ENCODE measurements at places on chromosomes 3 and 15.

- DNase-seq, result no peak
These were observed 30.7 kb downstream of the ATP13A5 start for GRCh38 chr3:193347521-193348501.

- no peak for DNase-seq
These were observed 206.1 kb upstream of the UBE2E2 start for GRCh38 chr3:22996920-22997571.

GRCh38 chr3:57545636-57546268 lies 1.6 kb upstream of the DNAH12 start:
- DNase-seq, result no peak

DNA sequence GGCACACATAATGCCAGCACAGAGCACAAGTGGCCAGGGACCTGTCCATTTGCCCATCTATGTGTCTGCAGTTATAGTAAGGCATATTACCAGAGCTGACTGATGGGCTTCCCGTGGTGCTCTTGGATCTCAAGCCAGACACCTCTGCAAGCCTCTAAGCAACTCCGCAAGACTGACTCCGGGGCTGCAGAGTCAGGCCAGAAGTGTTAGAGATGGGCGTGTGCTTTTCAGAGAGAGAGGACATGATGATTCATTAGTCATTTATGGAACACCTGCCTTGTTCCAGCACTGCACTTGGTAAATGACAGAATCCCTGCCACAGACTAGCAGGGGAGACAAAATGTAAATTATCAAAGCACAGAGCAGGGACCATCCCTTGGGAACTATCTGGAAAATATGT lies 559.0 kb downstream of the PDCD6IP start:
- no peak for DNase-seq

DNA sequence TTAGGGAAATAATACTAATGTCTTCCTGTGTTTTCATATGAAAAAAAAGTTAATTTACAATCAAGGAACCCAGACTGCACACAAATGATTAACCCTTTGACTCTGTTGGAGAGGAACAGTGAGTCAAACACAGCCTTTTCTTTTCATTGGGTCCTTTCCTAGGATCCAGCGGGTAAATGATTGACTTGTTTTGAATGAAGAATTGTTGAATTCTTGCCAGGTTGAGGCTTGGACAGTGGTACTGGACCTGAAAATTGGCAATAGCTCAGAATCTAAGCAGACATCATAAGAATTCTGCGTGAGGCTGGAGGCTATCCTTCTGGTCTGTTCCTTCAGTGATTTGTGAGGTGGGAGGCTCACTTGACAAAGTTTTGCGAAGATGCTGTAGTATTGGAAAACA lies 143.0 kb downstream of the RYR3 start:
- no peak for DNase-seq

DNA sequence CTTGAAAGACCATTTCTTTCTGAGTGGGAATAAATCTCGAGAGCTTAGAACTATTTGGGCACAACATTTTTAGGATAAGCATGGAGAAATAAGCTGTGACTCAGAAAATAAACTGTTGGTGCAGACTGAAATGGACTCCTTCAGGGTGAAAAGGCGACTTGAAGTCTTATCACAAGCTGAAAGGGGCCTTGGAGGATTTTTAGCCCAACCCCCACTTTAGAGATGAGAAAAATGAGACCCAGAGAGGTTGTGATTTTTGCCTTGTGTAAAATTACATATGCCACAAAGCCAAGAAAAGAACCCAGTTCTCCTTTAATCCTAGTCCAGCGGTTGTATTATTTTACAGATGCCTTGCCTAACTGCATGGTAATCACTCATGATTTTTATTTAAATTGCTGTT lies 1.5 kb downstream of the ATP1B3 start:
- no peak for DNase-seq

DNA sequence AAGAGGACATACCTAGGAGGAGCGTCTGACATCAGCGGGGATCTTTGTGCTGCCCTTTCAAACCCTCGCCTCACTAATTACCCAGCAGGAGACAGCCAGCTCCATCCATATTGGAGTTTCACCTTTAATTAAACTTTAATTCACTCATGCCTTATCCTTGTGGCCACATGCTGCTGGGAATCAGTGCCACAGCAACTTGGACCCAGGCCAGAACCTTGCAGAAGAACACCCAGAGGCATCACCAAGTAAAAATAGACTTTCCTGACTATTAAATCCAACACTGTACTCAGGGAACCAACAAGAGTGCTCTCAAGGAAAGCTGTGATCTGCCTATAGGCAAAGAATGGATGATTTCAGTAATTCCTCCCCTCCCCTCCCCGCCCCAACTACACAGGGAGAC lies 23.9 kb downstream of the EIF1B start:
- no peak for DNase-seq

DNA sequence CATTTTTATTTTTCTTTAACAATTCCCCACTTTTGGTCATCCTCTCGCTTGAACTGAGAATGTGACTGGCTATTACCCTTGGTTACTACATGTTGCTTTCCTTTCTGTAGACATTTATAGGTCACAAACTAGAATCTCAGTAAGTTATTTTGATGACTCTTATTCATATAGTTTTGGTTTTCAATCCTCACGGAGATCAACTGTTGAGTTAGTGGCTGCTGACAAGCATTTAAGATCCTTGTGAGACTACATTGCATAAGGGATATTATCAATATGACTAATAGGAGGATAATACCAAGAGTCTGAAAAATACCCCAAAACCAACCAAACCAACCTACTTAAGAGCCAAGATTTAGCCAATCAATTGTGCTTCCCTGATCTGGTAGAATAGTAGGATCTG lies 16.3 kb downstream of the CCR3 start:
- DNase-seq, result no peak

- no peak for DNase-seq
These were observed 557.2 kb upstream of the SUCLG2 start for GRCh38 chr3:68211637-68212036.

DNA sequence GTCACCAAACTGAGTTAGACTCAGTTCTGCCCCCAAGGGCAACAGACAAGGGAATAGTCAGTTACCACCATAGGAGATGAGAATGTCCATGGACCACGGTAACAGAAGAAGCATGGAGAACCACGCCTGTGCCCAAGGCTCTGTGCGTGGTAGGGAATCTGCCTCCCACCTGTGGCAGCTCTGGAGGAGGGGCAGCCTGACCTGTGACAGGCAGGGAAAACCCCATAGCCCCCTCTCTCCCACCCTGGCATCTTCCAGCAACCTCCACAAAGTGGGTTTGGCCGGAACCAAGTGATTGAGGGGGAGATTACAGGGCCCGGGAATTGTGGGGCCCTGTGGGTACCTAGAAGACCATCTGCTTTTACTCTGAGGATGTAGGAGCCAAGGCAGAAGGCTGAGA lies 14.3 kb upstream of the LTF start:
- DNase-seq, result no peak

- no peak for DNase-seq
These were observed 45.3 kb downstream of the ZPLD1 start for GRCh38 chr3:102480139-102480538.

DNA sequence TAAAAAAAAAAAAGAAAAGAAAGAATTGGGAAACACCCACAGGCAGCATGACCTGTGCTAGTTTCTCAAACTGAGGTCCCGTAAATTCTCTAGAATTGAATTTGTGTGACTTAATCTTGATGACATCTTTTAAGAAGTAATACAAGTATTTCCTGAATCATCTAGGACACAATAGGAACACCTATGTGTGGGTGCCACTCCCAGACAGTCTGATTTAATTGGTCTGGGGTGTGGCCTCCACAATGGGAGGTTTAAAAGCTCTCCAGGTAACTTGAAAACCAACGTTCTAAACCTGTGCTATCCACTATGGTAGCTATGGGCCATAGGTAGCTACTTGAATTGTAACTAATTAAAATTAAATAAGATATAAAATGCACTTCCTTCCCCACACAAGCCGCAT lies 28.1 kb downstream of the CFAP92 start:
- DNase-seq, result no peak

DNA sequence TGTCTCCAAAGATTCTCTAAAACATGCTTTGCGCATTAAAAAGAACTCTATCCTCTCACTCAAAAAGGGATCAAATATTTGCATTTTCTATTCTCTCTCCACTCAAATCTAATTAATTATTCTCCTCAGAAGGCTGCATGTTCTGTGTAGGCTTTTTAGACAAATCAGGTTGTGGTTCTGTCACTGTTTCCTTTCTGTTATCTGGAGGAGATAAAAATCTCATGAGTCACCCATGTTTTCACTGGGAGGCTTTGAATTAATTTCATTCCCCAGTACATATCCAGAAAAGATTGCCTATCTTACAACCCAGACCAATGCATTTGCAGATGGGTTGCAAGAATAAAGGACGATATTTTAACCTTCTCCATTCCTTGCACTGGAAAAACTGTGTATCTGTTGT lies 446.5 kb downstream of the GRM7 start:
- DNase-seq, result no peak

- DNase-seq, result no peak
These were observed 797.4 kb downstream of the GRM7 start for GRCh38 chr3:7658294-7658693.

DNA sequence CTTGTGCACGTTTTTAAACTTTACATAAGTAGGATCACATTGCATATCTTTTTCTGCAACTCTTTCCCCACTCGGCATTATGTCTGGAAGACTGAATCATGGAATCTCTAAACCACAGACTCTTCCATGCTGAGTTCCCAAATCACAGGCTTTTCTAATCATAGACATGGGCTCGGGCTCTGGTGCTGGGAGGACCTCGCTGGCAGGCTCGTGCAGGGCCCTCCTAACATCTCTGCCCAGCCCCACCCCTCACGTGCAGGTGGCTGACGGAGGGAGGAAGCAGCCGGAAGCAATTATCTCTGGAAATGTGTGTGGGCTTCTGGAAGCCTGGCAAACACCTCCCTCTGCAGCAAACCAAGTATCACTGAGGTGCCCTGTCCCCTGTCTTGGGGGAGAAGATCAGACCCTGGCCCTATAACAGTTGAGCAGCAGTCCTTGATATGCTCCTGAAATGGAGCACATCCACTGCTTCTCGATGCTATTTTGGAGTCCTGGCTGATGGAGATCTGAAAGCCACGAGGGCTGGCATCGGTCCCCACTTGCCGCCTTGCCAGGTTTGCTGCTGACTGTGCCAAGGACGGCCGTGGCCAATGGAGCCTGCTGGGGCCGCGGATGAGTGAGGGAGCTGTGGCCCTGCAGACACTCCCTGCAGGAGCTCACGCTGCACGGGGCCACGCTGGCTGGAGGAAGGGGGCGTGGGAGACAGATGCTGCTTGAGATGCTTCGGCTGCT lies 4.4 kb upstream of the IQSEC1 start:
- DNase-seq, result no peak

DNA sequence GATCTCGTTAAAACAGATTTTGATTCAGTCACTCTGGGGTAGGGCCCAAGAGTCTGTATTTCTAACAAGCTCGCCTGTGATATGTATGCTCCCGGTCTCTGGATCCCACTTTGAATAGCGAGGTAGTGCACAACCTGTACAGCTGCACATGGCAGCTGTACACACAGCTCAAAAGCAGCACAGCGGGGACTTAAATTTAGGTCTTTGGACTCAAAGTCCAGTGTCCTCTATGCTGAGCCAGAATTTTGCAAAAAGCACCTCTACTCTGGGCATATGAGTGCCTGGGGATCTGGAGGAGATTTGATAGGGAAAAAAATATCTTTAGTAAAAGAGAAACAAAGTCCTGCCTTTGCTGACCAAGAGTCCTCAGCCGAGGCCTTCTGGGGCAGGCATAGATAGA lies 83.1 kb downstream of the HMG20A start:
- no peak for DNase-seq

- no peak for DNase-seq
These were observed 162.3 kb upstream of the PDZRN3 start for GRCh38 chr3:73786998-73787397.

DNA sequence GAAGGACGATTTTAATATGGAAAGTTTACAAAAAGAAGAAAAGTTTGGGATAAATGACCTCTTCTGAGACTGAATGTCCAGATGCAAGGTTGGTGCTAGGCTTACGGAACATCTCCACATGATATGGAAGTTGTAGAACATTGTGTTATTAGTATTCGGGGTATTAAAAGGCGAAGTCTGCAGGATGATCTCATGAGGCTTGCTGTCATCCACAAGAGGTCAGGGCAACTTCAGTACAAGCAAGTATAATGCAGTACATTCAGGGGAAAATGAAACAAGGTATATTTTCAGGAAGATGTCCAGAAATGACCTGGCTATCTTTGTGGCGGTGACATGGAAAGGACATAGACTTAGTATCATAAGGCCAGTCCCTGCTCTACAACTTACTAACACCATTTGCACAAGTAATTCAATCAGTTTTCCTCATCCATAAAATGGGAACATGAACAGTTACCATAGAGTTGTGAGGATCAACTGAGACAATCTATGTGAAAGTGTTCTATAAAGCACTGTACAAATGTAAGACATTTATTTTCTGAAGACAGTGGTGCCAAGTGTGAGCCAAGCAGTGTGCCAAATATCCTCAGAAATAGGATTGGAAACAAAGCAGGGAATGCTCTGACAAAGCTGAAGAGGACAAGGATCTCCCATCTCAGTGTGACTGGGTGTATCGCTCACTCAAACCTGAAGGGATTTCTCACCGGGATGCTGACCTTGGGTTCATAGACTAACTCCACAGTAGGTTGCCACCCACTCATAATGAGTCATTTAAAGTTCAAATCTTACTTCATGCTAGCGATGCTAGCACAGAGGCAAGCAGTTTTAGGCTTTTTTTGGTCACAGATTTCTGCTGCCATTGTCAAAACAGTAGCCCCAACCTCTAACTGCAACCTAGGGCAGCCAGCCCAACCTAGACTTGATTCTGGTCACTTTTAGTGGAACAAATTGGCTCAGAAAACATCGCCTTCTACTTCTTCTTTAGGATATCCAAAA lies 118.3 kb downstream of the TIGIT start:
- DNase-seq, result no peak

DNA sequence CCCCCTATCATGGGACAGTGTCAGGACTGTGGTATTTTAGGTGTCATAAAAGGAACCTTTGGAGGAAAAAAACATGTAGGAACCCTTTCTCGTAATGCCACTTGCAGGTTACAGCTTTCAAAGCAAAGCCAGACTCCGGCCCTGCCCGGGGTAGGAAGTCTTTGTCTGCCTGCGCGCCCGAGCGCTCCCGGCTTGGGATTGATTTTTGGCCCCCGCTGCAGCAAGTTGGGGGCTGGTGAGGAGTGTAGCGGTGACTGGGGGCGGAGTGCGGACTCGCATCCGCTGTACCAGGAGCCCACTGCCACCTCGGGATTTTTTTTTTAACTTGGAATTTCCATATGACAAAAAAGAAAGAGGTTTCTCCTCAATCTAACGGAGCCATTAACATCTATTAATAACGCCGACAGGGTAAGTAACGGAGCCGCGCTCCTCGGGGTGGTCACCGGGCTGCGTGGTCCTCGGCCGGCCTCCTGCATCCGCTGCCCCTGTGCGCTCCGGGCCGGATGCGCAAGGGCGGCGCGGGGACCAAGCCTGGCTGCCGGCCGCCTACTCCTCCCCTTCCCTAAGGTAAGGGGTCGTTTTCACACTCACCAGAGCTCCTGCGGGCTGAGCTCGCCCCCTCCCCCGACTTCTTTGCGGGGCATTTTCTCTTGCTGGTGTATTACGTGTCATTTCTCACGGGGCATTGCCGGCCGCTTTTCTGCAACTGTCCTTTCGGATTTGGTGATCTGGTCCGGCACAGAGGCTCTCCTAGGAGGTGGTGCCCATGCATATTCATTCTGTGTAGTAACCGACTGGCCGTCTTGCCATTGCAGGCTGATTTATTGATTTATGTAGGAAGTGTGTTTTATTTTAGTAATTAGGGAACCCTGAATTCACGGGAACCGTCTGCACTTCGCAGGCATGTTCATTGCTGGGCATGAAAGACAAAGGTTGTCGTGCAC lies 219.8 kb upstream of the TOPAZ1 start:
- DNase-seq, result no peak

GRCh38 chr3:18968120-18968519 lies 180.2 kb upstream of the KCNH8 start:
- DNase-seq, result no peak

GRCh38 chr3:3734881-3735280 lies 64.3 kb upstream of the LRRN1 start:
- no peak for DNase-seq

Measured in activated B cell treated with CpG ODN at 0.5 μM for 24 hours (primary cell).